ENCODE measurements at places on chromosomes 6 and 20.

DNA sequence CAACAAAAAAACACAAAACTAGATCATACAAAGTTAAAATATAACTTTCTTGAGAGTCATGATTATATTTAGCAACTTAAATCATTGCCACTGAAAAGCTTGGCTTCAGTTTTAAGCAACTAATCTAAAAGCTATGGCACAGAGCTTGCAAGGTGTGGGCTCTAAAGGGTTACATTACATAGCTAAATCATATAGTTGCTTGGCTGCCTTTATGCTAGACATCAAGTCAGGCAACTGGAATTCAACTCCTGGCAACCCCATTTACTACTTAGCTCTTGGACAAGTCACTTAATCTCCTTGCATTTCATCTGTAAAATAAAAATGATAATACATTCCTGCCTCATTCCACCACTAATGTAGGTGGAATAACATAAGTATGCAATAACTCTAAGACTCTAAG lies 40.9 kb upstream of the GCM1 start:
- no peak for DNase-seq

DNA sequence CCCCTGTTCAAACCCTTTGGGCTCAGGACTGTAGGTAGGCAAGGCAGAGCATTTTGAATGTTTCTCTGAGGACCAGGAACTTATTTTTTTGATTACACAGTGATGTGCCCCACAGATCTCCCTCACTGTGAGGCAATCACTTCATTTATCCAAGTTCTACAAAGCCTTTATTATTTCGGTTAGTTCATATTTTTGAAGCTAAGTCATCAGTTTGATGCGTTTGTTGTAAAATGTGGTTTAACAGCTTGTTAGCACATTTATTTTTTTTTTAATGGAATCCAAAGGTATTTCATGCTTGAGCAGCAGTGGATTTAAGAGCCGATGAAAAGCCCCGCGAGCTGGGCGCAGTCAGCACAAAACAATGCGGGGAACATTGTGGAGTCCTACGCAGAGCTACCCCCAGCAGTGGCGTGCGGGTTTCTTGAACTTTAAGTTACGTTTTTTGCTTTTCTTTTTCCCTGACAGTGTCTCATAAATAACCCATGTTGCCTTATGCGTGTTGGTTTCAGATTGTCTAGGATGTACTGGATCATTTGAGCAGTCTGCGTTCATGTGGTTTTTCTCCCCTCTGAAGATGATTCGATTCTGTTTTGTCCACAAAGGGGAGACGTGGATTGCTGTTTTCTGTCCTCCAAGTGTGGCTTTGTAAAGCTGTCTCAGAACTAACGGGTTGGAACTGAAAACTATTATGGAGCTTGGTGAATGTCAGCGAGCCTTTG lies 233.6 kb upstream of the BMP2 start:
- no peak for DNase-seq

- DNase-seq: no peak
These were observed 66.3 kb upstream of the KCNK16 start for GRCh38 chr6:39388606-39389483.

- DNase-seq: peak; percentile 71
These were observed at the start of gene OGFR for GRCh38 chr20:62804627-62805154. Gene OGFR (plus strand): TSS chr20:62804835. CDS start chr20:62804860, 25 bp downstream.

DNA sequence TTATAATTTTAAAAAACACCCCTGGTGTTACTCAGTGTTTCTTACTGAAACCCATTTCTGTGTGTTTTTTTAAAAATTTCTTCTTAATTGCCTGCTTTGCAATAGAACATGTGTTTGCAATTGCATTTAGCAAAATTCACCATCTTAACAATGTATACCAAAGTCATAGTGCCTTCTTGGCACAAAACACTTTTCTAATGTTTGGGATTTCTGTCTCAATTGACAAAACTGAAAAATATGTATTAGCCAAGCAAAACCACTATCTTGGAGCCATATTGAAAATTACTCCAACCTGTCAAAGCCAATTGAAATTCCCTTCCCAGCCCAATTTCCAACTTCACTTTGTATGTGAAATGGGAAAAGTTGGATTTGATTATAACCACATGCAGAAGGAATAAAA lies 88.4 kb upstream of the RSPO3 start:
- DNase-seq: no peak

- DNase-seq: no peak
These were observed 88.1 kb downstream of the SNAP25 start for GRCh38 chr20:10306440-10307358.

DNA sequence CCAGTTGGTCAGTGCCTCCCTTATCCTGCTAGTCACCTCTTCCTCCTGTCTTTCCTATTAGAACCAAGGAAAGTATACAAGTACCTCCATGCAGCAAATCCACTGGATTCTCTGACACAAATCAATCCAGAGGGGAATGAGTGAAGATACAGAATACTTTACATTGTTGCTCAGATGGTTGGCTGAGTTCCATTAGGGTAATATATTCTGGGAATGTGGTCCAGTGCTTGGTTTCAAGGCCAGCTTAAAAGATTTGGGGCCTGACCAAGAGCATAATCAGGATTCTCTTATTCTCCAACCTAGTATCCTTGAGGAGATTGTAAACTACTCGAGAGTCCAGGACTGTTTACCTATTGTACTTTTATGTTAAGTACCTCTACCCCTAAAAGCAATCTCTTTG lies 23.0 kb downstream of the CARMIL1 start:
- no peak for DNase-seq

DNA sequence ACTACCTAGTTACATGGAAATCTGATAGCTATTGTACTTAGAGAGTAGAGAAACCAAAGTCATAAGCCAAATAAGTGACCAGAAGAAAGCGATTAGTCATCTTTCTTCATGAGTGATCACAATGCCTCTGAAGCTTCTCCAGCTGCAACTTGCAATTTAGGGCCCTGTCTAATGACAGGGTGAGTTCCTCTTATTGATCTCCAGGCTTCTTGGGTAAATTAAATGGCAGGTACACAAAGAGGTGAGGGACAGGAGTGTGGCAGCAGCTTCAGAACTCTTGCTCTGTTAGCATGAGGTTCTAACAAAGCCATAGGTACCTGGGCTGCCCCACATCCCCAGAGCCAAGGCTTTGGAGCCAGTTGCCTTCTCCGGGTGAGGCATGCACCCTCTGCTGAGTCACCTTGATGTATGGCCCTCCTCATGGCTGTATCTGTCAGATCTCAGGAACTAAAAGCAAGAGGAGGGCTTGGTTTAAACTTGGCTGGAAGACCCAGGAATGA lies 60.8 kb downstream of the PRDM1 start:
- no peak for DNase-seq

GRCh38 chr6:128438393-128438792 lies 82.0 kb downstream of the PTPRK start:
- DNase-seq: no peak

DNA sequence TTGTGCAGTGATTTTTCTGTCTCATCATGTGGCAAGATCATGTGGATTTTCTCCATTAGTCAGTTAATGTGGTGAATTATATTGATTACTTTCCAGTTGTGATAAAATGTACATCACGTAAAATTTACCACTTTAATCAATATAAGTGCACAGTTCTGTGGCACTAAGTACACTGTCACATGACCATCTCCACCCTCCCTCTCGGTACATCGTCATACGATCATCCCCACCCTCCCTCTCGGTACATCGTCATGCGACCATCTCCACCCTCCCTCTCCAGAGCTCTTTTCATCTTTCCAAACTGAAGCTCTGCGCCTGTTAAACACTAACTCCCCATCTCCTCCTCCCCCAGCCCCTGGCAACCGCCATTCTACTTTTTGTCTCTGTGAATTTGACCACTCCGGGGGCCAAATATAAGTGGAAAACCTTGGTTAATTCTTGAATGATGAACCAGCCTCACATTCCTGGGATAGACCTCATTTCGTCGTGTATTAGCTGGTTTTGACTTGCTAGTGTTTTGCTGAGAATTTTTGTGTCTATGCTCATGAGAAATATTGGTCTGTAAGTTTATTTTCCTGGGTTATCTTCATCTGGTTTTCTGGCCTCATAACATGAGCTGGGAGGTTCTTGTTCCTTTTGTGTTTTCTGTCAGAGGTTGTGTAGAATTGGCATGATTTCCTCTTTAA lies 10.8 kb downstream of the NTSR1 start:
- DNase-seq: no peak

DNA sequence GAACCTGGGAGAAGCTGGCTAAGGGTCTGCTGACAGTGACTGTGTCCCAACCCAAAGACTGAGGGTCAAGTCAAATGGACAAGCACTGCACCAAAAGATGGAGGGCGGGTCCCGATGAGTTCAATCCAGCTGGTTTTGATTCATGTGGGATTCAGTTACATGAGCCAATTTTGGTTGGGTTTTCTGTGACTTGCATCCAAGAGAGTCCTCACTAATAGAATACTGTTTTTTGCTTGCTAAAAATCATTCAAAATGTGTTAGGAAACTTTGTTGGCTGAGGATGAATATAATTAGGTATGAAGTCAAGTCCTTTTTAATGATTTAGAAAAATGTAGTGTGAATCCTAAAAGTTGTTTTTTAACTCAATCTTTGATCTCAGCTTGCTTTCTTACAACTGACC lies 323.8 kb upstream of the NOX3 start:
- DNase-seq: no peak

DNA sequence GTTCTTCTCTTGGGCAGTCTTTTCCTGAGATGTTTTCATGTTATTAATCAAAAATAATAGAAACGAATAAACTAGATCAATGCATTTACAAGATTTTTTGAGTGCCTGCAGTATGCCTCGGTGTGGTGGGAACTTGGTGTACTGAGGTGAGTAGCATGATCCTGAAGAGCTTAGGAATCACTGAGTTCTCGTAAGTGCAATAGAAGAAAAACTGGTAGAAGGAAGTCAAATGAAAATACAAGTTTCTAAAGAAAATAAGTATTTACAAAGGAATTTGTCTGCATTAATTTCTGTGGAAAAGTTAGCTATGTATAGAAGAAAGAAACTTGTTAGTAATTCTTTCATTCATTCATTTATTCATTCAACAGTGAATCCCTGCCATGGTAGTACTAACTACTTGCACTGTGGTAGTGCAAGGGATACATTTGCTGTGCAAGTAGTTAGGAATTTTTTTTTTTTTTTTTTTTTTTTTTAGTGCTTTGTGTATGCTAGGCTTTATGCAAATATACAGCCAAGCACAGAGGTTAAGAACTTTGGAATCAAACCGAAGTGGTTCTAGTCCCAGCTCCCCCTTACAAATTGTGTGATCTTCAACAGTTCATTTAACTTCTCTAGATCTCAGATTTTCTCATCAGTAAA lies 13.9 kb downstream of the NT5E start:
- no peak for DNase-seq

- DNase-seq: no peak
These were observed 3.4 kb downstream of the SCUBE3 start for GRCh38 chr6:35216851-35217811.

DNA sequence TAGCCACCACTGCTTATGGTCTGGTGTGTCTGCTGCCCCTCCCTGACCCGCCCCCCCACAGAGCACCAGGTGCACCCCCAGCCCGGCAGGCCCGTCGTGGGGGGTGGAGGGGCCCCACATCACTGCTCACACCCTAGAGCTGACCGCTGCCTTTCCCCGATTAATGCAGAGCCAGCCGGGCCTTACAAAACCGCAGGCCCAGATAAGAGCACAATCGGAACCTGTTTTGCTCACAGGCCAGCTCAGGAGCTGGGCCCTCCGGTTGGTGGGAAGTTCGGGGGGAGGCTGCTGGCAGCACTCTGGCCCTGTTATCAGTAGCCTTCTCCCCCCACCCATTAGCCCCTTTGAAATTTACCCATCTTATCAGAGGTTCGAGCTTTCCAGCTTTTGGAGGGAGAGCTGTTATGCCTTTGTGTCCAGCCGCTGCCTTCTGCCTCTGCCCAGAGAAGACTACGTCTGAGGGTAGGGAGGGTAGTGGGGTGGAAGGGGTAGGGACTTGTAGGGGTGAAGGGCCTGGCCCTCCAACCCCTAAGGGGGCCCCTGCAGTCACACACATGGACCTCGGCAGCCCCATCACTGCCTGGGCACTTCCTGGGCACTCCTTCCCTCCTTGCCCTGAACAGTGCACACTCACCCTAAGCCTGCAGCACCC lies 6.9 kb upstream of the SPDEF start:
- no peak for DNase-seq

GRCh38 chr6:57207141-57207540 lies 15.0 kb downstream of the RAB23 start:
- DNase-seq: no peak

DNA sequence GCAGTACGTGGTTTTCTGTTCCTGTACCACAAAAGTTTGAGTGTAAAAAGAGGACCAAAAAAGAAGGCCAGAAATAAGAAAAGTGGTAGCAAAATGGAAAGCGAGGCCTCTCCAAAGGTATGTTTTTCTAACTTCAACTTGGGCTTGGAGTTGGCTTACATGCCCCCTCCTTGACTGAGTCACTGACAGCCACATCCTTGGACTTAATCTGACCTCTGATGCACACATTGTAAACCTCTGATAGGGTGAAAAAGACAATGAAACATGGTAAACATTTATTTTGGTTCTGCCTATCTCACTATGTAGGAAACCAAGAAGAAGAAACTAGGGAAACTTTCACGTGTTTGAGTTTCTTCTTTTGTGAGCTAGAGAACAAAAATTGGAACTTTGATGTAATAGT lies 503.2 kb upstream of the ID4 start:
- no peak for DNase-seq

DNA sequence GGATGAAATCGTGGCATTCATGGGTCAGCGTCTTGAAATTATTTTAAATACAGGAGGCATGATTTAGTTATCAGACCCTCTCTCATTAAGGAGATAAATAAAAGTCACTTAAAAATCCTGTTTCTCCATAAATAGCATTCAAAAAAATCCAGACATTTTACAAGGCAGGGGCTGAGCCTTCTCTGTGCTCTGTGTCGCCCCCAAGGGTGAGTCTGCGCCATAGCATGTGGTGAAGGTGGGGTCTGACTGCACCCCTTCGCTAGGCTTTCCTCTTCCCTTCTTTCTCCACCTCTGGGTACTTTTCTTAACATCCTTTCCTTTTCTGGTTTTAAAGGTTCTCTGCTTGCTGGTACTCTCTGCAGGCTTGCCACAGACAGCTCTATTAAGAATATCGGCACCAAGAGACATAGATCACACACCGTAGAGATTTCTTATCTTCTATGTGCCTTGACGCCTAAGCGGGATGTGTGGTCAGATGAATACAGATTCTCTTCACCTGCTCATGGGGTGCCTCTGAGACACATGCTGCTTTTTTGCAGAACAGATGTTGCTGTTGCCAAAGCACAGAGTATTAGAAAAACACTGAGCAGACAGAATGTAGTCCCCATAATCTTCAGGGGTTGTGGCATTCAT lies 20.1 kb upstream of the FAM209A start:
- DNase-seq: peak; percentile 12

GRCh38 chr6:78489874-78490273 lies 377.5 kb upstream of the IRAK1BP1 start:
- no peak for DNase-seq

DNA sequence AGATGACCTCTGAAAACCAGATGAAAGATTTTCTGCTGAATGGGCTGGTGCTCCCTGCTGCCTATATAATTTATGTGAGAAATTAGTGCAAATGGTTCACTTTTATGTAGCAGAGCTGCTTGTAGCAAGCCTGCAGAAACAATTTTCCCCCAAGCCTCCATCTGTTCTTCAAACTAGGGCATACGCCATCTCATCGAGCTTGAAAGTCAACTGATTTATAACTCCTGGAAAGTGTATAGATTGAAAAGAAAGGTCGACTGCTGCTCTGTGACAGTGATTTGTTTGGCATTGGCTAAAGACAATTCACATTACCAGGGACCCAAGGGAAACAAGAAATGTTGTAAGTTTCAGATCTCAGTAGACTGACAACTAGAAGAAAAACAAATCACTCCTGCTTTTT lies 93.3 kb downstream of the PACRG start:
- DNase-seq: no peak
